Stimulated activated CD4-positive, alpha-beta T cell treated with anti-CD3 and anti-CD28 coated beads, TNF-alpha, amount 100 ng/mL, for 24 hours (primary cell): ENCODE measurements at places on chromosomes 3 and 15.

DNA sequence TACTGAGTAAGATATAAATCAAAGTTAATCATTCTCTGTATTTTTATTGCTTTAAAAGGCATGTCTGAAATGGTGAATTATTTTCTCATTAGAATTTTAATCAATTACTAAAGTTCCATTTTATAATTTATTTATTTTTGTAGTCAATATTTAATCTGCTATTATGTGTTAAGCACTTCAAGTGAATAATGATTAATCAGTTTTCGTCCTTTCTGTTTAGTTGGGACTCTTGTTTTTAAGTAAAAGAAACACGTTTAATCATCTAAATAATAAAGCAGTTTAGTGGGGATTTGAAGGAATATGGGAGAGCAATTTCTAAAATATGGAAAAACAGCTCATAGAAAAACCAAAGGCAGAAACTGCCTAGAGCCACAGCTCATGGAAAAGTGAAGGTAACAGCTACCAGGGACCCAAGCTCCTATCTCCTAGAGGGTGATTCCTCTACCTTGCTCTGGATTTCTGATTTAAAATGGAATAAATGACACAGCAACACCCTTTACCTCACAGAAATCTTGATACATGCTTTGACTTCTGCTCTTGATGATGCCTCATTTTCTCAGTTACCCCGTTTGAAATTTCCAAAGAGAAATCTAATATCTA is 28.0 kb upstream of the SUCNR1 start:
- DNase-seq: no peak

GRCh38 chr3:28151608-28152228 is 89.7 kb upstream of the CMC1 start:
- DNase-seq: no peak

DNA sequence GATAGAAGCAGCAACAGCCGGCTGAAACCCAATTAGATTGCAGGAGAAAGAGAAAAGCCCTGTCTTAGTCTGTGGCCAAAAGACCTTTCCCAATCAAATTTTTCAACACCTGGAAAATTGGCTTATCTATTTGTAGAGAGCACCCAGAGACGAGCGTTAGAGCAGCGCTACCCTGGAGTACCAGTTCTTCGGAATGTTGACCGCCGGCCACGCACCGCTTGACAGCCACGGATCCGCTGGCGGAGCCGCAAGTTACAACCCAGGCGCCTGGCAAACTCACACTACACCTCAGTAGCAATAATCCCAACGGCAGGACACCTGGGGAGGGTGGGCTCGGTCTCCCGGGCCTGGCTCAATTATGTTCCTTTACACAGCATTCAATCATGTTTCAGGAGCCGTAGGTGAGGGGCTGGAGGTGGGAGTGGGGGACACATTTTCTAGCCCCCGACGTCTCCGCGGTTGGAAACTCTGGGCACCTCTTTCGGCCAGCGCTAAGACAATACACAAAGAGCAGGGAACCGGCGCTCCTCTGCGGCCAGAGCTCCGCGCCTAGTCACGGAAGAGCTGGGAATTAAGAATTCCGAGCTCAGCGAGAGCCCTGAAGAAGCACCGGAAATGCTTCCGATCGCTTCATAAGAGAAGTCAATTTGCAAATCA is 1.2 kb downstream of the MB21D2 start:
- no peak for DNase-seq

DNA sequence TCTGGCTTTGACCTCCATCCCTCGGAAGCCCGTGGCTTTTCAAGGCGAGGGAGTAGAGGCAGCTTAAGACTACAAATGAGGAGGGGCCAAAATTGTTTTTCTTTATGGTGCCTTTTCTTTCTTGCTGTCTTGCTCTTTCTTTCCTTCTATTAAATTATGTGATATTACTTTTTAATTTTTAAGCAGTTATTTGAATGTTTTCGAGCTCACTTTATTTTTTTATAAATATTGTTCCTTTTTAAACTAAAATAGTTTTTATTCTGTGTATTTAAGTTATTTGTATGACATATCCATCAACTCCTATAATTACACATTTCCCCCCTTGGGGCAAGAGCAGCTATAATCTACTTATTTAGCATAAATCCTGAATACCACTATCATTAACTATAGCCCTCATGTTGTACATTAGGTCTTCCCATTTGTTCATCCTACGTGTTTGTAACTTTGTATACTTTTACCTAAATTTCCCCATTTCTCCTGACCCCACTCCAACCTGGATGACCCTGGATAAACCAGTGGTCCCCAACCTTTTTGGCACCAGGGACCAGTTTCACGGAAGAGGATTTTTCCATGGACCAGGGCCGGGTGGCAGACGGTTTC is 622 bp upstream of the PLSCR1 start:
- no peak for DNase-seq

DNA sequence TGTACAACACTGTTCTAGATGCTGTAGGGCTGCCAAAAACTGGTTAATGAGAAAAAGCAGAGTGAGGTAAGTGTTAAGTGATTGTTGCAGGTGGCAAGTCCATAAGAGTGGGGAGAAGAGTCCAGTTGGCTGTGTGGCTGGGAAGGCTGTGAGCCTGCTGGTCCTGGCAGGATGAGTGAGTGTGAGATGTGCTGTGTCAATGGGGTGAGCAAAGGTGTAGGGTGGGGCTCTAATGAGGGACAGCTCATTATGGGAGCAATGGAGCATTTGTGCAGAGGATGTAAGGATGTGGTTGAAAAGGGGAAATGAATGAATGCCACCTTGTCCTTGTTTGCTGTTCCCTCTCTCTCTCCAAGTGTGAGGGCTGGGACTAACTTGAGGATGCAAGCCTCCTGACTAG is 145.3 kb upstream of the ROPN1 start:
- no peak for DNase-seq

DNA sequence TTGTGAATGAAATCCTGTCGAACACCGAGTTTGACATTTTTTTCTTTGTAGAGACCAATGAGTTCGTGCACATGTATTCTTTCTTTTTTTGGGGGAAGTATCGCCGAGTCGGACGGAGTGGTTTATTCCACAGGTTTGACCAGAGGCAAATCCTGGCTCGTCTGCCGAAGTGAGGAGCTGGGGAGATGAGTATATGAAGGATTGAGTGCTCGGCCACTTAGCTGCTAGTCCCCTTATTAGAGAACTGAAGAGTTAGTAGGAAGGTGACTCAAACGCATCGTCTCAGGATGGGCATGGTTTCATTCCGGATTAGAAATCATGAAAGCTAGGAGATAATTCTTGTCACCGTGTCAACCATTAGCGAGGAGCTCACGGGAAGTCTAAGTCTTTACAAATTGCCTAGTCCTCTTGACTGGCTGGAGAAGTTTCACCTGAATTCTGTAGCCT is 154.7 kb upstream of the GOLIM4 start:
- DNase-seq: no peak

DNA sequence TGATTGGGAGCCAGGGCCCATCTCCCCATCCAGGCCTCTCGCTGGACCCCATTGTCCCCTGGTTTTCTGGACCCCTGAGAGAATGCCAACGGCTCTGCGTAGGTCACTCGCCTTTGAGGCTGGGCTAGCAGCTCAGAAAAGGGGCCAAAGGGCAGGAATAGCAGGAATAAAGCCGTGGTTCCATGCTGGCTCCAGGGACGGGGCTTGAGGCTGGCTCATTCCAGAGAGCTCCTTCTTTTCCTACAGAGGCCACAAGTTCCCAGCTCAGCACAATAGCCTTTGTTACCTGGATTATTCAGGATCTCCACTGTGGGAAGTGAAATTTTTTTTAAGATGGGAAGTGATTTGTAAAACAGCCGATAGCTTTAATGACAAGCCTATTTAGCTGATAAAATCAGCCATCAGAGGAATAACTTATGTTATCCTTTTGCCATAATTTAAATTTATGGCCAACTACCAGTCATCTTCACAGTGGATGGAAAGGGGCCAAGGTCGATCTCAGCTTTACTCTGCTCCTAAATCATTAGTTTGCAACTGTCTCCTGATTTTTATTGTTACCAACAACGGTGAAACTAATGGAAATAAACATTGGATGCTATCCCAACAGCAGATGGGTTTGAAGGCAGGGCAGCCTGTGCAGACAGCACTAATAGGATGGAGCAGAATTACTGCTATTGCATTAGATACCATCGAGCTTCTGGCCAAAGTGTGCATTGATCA is 124.3 kb downstream of the TMEM266 start:
- DNase-seq: no peak

GRCh38 chr15:88656760-88657221 is 18.0 kb downstream of the ISG20 start:
- no peak for DNase-seq

DNA sequence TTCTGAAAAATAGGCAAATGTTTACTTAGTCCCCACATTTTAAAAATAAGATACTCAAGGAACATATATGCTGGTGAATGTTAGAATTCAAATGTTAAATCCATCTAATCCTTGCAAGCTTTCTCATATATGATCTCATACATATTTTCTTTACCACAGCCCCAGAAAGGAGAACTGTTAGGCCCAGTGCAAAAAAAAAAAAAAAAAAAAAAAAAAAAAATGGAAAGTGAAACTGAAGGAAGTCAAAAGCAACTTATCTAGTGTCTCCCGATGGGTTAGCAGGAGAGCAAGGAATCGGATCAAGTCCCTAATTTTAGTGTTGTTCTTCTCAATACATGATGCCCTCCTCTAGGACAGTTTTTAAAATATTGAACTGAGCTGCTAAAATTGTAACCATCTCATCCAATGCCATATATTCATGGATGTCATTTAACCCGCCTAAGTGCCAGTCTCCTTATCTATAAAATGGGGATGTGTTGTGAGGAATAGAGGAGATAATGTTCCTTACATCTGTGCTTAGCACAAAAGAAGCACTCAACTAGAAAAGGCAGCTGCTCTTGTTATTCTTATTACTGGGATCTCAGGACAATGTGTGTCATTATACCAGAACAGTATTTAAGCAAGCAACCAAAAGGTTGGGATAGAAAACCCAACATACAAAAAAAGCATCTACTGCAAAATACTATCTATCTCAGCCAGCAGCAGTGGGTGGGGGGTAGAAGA is 279.7 kb downstream of the MAGI1 start:
- DNase-seq: no peak

- no peak for DNase-seq
These were observed 198.2 kb upstream of the ROBO2 start for GRCh38 chr3:76841747-76842146.

DNA sequence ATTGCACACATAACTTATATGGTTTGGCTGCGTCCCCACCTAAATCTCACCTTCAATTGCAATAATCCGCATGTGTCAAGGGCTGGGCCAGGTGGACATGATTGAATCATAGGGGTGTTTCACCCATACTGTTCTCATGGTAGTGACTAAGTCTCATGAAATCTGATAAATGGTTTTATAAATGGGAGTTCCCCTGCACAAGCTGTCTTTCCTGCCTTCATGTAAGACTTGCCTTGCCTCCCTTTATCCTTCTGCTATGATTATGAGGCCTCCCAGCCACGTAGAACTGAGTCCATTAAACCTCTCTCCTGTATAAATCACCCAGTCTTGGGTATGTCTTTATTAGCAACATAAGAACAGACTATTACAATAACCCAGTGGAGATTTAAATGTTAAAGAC is 653.9 kb downstream of the ROBO1 start:
- DNase-seq: no peak

DNA sequence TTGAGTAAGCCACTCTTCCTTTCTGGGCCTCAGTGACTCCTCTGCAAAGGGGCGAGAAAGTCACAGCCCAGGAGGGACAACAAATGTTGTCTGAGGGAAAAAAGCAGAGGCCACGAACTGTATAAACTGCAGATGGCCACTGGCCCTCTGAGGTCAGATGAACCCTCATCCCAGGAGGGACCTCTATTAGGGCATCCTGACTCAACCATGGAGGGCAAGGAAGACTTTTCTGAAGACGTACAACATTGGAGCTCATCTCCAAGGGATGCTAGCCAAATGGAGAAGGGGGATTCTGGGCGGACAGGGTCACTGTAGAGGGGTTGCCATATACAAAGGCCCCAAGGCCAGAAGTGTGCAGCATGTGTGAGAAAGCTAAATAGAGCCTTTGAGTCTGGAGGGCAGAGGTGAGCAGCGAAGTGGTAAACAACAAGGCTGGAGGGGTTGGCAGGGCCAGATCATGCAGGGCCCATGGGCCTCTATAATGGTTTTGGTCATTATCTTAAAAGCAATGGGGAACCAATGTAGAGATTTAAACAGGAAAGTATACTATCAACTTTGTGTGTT is 16.7 kb downstream of the GRAMD2A start:
- no peak for DNase-seq

DNA sequence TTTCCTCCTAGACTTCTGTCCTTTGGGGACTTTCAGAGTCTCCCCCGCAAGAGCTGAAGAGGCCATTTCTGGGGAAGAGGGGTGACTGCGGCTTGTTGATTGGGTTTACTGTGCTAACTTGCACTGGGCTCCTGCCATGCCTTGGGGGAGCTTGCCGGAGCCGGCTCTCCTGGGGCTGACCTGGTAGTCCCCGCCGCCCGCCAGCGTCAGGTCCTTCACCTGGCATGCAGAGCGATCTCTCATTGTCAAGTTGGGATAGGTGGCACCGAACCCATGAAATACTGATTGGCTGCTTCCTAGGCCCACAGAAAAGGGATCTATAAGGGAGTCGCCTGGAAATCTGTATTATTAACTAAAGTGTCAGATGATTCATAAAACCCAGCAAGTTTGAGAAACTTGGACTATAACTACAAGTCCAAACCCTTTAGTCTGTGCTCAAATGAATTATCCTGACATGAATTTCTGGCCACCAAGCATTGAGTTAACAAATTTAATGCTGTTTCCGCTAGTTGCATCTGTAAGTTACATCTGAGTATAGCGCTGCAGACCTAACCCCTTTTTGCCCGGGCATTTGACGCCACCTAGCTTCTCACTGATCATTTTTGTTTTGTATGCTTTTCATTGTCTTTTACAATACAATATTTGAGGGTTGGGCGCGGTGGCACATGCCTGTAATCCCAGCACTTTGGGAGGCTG is 607 bp upstream of the IMP3 start:
- DNase-seq: no peak

DNA sequence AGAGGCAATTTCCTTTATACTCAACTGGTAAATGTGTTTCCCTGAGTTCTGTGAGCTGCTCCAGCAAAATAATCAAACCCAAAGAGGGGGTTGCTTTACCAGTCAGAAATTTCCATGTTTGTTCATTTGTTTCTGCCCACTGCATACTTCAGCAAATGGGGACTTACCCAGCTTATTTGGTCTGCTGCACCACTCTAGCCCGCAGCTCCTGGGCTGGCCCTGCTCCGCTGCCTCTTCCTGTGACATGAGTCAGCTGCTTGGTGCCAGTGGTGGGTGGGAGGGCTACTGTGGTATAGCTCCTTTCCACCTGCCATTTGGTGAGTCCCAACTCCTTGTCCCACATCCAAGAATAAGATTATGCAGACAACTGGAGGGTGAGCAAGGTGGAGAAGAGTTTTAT is 644.2 kb downstream of the MCTP2 start:
- DNase-seq: no peak

- no peak for DNase-seq
These were observed 237.2 kb downstream of the AGBL1 start for GRCh38 chr15:86316726-86317383.

- DNase-seq: no peak
These were observed 783.3 kb downstream of the ZPLD1 start for GRCh38 chr3:103218146-103218545.

- DNase-seq: no peak
These were observed 438.7 kb upstream of the C2CD4B start for GRCh38 chr15:62603742-62604141.
